ENCODE measurements at places on chromosomes 6 and 20.

GRCh38 chr6:32562940-32563339 lies 26.7 kb downstream of the HLA-DRB1 start:
- no peak for DNase-seq

- no peak for DNase-seq
These were observed 12.3 kb downstream of the TMEM14B start for GRCh38 chr6:10759884-10760329.

DNA sequence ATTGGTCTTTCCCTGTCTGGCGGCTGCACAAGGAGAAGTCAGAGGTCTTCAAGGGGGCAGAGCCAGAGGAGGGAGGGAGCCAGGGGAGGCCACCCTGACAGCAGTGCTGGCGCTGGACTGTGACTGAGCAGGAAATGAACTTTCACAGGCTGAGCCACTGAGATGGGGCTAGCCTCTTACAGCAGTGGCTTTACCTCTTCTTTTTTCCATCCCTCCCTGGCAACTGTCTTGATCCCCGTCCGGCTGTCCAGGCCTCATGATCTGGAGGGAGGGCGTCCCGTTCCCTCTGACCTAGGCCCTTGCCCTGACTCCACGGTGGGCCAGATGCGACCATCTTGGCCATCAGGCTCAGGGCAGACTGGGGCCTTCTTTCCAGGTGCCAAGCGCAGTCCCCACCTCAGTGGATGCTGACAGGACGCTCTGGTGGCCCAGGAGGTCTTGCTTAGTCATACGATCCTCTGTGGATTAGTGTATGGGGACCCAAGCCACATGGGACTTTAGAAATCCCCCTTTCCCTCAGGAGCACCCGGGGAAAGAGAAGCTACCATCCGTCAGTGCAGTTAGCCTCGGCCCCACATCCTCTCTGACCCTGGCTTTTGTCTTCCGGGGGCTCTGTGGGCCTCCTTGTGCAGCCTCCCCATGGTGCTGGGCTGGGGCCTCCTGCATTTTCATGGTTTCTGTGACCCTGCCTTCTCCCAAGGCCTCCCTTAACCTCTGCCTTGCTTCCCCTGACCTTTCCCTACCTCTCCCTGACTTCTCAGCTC lies 57.4 kb upstream of the CCDC167 start:
- no peak for DNase-seq

GRCh38 chr6:126182650-126183311 lies 157.1 kb upstream of the CENPW start:
- no peak for DNase-seq

DNA sequence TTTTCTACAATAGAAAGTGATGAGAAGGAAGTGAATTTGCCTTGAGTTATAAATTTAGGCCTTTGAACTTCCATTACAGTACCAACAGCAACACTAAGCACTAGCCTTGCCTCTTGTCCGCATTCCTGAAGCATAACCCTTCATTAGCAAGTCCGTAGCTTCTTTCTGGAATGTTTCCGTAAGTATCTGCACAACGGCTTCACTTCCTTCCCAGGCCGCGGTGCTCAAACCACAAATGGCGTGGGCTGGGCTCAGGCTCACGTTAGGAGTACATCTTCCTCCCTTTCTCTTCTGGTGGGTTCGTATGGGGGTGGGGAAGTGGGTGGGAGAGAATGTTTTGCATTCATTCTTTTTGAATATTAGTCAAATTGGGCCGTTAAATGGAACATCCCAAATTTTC lies 193.8 kb upstream of the SNX9 start:
- DNase-seq: peak; percentile 40

GRCh38 chr20:36493051-36493800 lies 48.1 kb upstream of the MYL9 start:
- DNase-seq: no peak

DNA sequence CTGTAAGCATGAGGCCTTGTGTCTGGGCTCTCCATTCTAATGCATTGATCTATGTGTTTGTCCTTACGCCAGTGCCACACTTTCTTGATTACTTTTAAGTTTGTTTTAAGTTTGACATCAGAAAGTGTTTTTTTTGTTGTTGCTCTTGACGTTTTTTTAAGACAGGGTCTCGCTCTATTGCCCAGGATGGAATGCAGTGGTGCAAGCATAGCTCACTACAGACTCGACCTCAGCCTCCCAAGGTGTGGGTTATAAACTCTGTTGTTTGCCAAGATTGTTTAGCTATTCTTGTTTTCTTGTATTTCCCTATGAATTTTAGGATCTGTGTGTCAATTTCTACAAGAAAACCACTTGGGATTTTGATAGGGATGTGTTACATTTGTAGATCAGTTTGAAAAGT lies 5.6 kb downstream of the MCUR1 start:
- DNase-seq: no peak

DNA sequence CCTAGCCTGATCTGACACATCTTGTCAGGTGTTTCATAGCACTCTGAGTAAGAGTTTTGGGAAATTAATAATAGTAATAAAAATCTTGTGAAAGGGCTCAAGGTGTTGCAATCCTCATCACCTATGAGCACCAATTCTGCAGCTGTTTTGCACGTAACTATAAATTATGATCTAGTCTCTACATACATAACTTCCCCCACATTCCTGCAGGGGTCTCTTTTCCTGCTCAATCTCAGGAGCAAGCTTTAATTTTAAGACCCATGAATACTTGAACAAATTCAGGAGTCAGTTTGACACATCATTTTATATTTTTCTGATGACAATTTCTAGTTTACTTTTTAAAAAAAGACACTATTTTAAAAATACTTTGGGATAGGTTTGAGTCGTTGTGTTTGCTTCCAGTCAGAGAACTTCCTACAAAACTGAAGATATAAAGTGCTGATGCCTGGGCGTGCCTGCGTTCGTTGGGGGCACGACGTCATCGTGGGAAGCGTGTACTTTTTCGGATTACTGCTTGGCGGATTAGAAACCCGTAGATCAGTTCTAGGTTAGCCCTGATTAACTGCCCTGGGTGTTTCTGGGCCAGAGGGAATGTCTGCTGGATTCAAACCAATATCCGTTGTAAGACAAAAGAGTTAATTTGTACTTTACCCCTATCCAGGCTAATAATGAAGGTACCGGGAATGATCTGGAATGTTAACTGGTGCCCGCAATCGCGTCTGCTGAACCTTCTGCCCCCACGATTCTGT lies 1.0 kb upstream of the E2F3 start:
- peak; percentile 55 for DNase-seq

DNA sequence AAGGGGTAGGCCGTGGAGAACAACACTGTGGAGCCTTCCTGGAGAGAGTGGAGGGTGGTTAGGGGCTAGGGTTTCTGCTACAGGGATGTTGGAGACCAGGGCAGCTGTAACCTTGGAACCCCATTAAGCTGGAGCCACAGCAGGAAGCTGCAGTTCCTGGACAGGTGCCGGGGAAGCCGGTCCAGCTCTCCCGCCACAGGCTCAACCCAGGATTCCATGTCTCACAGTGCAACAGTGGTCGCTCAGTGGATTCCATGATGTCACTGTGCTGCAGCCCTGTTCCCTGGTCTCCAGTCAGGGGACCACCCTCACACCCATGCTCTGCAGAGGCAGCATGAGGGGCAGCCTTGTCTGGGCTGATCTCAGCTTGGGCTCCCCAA lies 264.6 kb upstream of the CDYL start:
- DNase-seq: no peak

- DNase-seq: no peak
These were observed 22.5 kb downstream of the BRPF3 start for GRCh38 chr6:36219081-36219480.

GRCh38 chr6:105759946-105760345 lies 326.2 kb upstream of the PRDM1 start:
- DNase-seq: no peak

GRCh38 chr6:134106702-134107101 lies 54.3 kb upstream of the SLC2A12 start:
- no peak for DNase-seq

- DNase-seq: peak; percentile 18
These were observed 195.0 kb downstream of the TMEM242 start for GRCh38 chr6:157128235-157128775.

GRCh38 chr6:137967689-137968454 lies 100.8 kb downstream of the TNFAIP3 start:
- DNase-seq: peak; percentile 88

DNA sequence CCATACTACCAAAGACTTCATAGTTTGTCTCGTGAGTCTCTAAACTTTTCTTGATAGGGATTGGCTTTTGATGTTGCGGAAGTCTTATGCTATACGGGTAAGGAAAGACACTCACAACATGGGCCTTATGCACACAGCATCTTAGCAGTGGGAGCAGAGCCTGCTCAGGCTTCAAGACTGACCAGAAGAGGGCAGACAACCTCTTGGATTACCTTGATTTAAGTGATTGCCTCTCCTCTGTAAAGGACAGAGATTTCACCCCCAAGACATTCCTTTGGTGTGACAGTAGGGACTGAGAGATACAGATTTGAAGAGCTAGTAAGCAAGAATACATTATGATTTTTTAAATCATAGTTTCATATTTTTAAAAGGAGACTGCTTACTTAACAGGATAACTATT lies 71.0 kb upstream of the SAMD3 start:
- DNase-seq: peak; percentile 27

DNA sequence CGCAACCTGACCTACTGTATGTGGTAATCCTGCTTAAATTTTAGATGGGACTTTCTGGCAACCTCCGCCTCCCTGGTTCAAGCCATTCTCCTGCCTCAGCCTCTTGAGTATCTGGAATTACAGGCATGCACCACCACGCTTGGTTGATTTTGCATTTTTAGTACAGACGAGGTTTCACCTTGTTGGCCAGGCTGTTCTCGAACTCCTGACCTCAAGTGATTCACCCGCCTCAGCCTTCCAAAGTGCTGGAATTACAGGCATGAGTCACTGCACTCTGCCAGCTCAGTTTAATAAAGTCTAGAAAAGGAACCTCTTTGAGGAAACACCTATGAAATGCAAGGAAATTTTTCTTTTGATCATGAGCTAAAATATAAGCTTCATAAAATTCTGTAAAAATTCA lies 9.0 kb upstream of the PLCB4 start:
- no peak for DNase-seq

DNA sequence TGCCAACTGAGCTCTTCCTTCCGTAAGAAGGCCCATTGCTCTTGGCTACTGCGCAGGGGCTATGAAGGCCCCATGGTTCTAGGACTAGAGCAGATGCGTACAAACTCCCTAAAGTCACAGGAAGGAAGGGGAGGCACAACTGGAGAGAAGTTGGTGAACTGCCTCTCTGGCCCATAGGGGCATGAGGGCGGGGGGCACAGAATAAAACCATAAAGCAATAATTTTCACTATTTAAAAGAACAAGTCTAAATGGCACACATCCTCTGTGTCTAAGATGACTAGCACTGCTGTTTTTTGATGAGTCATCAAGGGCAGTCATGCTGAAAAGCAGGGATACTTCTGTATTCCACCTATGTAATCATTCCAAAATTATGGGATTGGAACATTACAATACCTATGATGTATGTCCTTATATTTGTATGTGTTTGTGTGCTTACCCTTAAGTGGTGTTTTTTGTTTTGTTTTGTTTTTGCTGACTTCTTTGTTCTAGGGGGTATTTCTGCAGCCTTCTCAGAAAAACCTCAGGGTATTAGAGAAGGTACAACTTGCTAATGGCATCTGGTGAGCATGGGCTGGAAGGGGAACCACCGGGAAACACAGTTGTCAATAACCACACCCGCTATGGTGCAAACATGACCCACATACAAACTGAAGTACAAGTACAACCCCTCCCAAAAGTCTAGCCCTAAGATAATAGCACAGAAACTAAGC lies 36.9 kb downstream of the B4GALT5 start:
- DNase-seq: peak; percentile 73

DNA sequence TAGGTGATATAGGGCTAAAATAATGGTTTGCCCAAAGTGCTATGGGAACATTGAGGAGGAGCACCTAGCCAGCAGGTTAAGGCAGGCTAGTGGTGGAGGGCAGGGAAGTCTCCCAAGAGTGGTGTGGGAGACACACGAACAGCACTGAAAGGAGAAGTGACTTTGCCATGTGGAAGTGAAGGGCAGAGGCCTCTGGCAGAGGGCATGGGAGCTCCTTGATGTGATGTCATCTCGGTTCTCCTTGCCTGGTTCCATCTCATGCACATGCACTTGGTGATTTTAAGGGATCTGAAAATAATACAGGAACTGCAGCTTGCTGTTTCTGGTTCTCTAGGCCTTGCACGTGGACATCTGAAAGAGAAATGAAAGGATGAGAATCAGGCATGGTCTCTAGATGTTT lies 4.7 kb upstream of the MAP3K4 start:
- DNase-seq: peak; percentile 95

DNA sequence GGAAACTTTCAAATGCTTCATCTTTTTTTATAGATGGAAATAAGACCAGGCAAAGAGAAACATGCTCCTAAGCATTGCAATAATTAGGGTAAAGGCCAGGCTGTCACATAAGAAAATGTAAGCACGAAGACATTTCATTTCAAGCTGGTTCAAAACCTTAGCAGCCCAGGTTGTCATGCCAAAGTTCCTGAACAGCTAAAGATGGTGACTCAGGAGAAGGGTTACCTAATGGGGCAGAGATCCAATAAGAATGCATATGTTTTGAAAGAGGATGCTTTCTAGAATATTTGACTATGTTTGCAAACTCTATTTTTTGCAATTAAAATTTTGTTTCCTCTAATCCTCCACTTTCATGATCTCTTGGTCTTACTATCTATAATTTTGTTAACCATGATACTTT lies 65.6 kb upstream of the PHACTR2 start:
- DNase-seq: no peak

- no peak for DNase-seq
These were observed 29.4 kb downstream of the DUSP22 start for GRCh38 chr6:321536-322258.

DNA sequence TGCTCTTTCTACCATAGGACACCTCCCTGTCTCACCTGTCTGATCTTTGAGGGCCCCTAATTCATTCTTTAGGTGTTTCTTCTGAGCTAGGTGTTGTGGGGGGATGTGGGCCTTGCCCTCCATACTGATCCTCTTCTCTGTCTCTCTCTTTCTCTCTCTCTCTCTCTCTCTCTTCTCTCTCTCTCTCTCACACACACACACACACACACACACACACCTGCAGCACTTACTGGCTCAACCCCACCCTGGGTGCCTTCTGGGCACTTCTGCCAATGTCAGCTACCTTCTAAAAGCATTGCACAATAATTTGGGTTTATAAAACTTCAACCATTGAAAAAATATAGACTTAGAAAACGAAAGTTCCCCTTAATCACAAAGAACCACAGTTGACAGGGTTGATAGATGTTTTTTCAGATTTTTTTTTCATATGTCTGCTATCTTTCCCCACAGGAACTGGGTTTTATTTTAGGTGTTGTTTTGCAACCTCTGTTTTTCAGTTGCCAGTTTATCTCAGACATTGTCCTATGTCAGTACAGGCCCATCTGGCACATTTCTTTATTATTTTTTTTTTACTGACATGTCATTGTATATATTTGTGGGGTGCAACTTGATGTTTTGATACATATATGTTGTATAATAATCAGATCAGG lies 28.1 kb downstream of the PKIG start:
- DNase-seq: peak; percentile 94

DNA sequence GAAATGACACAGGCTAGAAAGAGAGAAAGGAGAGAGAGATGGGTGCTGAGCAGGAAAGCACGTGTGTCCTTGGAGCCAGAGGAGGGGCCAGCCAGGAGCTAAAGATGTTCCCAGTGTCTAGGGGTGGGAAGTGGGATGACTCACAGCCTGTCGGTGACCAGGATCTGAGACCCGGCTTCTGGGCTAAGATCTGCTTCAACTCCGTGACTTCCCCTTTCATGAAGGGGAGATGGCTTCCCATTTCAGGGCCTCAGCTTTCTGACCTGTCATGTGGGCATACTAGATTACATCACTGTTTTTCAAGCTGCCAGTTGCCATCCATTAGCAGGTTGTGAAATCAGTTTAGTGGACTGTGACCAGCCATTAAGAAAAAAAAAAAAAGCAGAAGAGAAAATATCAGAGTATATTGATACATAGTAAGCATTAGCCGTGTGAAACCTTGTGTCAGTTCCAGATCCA lies 5.4 kb downstream of the TGM3 start:
- peak; percentile 100 for DNase-seq
